T-helper 17 cell (primary cell): ENCODE measurements at places on chromosomes 13 and 19.

- H3K4me1 ChIP-seq, result no peaks in the 10 kb centered on the region
- H3K27me3 ChIP-seq, result peaks cover 35% of the 10 kb centered on the region
- H3K36me3 ChIP-seq, result no peaks in the 10 kb centered on the region
- no peak overlapping the region for H3K27ac ChIP-seq
- no peak for DNase-seq
Observed at GRCh38 chr13:23086968-23087623, 93.7 kb upstream of the SGCG start.

DNA sequence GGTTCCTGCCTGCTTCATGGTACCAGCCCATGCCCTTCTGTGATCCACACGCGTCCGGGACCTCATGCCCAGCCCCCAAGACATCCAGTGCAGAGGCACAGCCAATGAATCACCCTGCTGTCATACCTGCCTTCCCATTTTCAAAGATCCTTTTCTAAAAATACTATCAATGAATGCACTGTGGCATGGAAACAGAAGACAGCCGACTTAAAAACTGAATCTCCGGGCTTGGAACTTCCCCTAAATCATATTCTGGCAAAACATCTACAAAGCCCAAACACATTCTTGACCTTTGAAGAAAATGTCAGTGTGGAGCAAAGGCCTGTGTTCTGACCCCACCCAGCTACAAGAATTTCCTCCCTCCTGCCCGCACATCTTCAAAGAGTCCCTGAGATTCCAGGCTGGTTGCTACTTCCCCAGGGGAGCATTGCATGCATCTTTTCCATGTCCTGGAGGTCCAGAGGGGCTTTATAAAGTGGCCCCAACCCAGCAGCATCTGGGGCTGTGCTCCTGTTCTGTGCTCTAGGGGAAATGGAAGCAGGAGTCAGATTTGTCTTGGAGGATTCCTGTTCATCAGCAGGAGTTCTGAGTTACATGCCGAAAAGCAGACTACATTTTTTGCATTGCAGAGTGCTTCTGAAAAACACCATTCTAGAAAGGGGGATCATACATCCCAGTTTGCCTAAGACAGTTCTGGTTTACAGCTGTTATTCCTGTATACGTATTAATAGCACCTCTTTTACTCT is 135.2 kb downstream of the USP12 start:
- no peak overlapping the region for H3K4me3 ChIP-seq
- peaks cover 55% of the 10 kb centered on the region for H3K27me3 ChIP-seq
- H3K27ac ChIP-seq, result no peak overlapping the region
- DNase-seq, result no peak
- peaks cover 3% of the 10 kb centered on the region for H3K4me1 ChIP-seq

- peaks cover 30% of the 10 kb centered on the region for H3K4me1 ChIP-seq
- peak within 1 kb of the TSS; percentile 99 for H3K4me3 ChIP-seq
- peak within 1 kb of the TSS; percentile 93 for H3K27ac ChIP-seq
- H3K27me3 ChIP-seq, result no peaks in the 10 kb centered on the region
- H3K36me3 ChIP-seq, result no peaks in the 10 kb centered on the region
Observed at GRCh38 chr19:12333162-12334159, at the start of gene ZNF563. TSS of gene ZNF563 (minus strand) at chr19:12333633. CDS start at chr19:12333482, 151 bp downstream.

- H3K4me3 ChIP-seq, result peak overlapping the region; percentile 12
- H3K27me3 ChIP-seq, result no peaks in the 10 kb centered on the region
- no peak for DNase-seq
- H3K27ac ChIP-seq, result peak overlapping the region; percentile 0
- no peaks in the 10 kb centered on the region for H3K36me3 ChIP-seq
Observed at GRCh38 chr19:18441804-18442788, 4.2 kb upstream of the ISYNA1 start.

DNA sequence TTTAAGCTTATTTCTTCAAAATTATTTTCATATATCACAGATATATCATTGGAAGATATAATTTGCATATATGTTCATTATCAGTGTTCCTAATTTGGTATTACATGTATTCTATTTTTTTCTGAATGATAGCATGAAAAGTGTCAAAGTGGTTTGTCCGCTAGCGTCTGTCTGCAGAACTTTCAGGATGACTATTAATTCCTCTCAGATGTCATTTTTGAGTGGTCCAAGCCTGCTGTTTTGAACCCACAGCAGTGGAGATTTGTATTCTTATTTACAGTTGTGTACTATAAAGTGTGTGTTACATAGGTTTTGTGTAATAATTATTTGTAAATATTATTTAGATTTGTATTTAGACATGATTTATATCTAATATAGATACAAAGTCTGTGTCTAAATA is 8.5 kb downstream of the UTP14C start:
- peaks cover 4% of the 10 kb centered on the region for H3K36me3 ChIP-seq
- no peak overlapping the region for H3K27ac ChIP-seq
- H3K4me3 ChIP-seq, result no peak overlapping the region
- peaks cover 5% of the 10 kb centered on the region for H3K4me1 ChIP-seq
- H3K27me3 ChIP-seq, result no peaks in the 10 kb centered on the region
- DNase-seq, result no peak
